ENCODE measurements at places on chromosomes 7 and 10.

DNA sequence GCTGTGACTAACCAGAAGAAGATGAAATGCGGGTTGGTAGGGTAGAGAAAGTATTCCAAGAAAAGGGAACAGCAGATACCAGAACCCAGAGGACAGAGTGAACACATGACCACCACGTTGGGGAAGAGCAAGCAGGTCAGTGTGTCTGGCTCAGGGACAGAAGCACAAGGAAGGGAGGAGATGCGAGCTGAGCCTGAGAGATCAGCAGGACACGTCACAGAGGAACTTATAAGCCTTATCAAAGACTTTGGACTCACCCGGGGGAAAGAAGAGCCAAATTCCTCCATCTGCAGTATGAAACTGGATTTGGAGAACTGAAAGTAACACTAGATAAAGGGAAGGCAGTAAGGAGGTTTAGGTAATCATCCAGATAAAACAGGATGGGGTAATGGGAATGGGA is 232.1 kb upstream of the NPVF start:
- no peak for DNase-seq

DNA sequence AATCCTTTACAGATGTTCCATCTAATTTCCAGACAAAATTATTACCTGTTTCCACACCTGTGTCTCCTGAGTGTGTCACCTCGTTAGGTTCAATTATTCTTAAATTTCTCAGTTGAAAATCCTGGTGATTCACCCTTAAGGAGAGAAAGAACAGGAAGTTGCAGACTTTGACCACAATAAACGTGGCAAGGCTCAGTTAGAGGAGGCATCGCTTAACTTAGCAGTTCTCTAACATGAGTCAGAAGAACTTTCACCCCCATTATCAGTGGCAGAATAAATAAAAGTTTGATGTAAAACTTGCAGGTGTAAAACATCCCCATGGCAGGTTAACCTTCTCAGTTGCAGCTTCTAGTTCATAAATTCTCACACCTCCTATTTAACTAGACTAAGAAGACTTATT is 8.3 kb downstream of the XPNPEP1 start:
- DNase-seq, result peak; percentile 28

DNA sequence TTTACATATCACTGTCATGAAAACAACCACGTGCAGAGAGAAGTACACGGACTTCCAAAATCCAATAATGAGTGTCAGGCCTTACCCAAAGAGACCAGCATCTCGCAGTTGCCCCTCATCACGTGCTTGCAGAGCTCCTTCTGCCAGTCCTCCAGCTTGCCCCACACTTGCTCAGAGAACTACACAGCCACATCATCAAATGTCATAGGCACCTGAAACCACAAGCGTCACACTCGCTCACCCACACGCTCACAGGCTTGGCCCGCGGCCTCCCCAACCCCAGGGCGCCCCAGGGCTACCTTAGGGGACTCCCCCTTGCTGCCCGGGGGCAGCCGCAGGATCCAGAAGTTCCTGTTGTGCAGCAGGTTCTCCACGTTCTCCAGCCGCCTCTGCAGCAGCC is 123.4 kb upstream of the ZNF746 start:
- DNase-seq, result no peak

- DNase-seq, result peak; percentile 72
Observed at GRCh38 chr10:26486990-26487850, 49.1 kb downstream of the APBB1IP start.

GRCh38 chr7:106041140-106041717 is 70.9 kb downstream of the SYPL1 start:
- DNase-seq, result no peak

DNA sequence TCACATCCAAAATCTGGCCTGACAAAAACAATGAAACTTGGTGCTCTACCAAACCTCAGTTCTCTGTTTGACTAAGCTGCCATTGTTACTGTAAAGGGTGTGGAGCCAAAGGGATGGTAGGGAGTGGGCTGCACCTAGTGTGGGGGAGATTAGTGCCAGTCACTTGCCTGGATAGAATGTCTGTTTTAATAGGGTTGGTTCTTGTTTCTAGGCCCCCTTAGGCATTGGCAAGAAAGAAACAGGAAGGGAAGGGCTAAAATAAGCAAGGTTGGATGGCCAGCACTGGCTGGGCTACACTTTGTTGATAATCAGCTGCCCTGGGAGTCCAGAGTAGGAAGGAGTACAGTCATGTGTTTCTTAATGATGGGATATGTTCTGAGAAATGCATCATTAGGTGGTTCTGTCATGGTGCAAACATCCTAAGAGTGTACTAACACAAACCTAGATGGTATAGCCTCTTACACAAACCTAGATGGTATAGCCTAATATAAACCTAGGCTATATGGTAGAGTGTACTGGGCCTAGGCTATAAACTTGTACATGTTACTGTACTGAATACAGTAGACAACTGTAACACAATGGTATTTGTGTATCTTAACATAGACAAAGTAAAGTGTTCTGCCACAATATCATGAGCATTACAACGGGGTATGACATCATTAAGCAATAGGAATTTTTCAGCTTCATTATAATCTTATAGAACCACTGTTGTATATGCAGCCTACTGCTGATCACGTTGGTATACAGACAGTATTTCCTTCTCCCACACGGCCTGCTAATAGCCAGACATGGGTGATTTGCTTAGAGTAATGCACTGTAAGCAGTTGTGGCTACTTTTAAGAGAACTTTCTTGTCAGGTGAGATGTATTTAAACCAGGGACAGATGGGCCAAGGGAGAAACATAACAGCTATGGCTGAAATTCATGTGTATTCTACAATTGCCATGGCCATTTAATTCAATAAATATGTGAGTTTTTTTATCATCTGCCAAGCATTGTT is 15.4 kb downstream of the BBIP1 start:
- DNase-seq, result no peak

GRCh38 chr10:98472196-98472595 is 25.5 kb upstream of the HPS1 start:
- DNase-seq, result no peak

GRCh38 chr10:11279314-11279713 is 261.6 kb downstream of the CELF2 start:
- DNase-seq, result no peak

- DNase-seq, result no peak
Observed at GRCh38 chr7:91137788-91138368, 126.4 kb upstream of the FZD1 start.

GRCh38 chr7:149304006-149304405 is 42.0 kb downstream of the ZNF783 start:
- no peak for DNase-seq

DNA sequence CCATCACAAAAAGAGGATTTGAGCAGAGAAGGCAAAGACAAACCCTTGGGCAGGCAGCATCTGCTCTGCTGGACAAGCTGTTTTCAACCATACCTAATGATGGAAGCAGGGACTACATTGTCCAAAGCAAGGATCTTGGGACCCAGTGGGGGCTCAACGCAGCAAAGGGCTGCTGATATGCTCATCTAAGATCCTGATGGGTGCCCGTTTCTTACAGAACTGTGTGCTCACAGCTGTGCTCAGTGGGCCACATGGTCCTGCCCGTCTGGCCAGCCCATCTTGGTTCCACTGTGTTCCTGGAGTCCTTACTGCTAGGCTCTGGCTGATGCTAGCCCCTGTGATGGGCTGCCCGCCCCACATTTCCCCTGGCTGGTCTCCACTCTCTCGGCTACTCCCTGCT is 36.1 kb downstream of the GPRIN2 start:
- DNase-seq, result no peak

DNA sequence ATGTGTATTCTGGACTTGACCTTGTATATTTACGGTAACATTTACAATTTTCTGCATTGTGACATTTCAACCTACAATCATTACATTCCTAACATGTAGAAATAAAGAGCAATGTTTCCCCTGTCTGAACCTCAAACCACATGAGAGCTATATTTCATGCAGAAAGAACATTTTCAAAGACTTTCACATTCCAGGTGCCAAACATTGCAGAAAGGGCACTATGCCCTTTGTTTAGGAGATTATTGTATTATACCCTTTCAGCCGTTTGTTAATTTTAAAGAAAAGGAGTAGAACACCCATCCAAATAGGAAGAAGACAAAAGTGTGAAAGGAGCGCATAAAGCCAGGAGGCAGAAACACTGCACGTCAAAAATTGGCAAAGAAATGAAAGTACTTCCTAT is 260.4 kb downstream of the RELN start:
- DNase-seq, result no peak

- DNase-seq, result no peak
Observed at GRCh38 chr7:70477036-70478010, 654.6 kb upstream of the GALNT17 start.

- DNase-seq, result no peak
Observed at GRCh38 chr7:91164506-91164905, 99.7 kb upstream of the FZD1 start.

GRCh38 chr7:130515315-130516040 is 23.6 kb downstream of the MEST start:
- DNase-seq, result no peak

GRCh38 chr10:111278266-111278665 is 201.4 kb downstream of the ADRA2A start:
- DNase-seq, result no peak

Data from effector CD4-positive, alpha-beta T cell (primary cell).